ENCODE measurements at places on chromosomes 5 and 9.
A peak's percentile ranks its signal among the peaks of the same experiment; 100 is the strongest.

- no peak for DNase-seq
These were observed 222.3 kb downstream of the ARRDC3 start for GRCh38 chr5:91160714-91161285.

- no peak for DNase-seq
These were observed 5.5 kb downstream of the TENT4A start for GRCh38 chr5:6718718-6719117.

DNA sequence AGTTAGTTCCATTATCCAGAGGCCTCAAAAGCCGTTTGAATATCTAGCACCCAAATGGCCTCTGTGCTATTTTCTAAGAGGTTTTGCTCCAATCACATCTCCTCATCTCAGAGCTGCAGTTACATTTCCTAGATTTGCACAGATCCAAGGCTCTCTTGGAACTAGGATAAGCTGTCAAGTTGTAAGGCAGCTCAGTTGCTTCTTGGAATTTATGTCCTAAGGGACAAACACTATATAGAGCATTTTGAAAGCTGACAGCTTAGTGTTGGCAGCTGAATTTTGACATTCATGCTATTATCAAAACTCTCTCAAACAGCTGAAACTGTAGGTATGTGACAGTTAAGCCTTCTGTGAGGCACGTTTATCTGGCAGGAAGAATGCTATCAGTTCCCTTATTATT, 97.0 kb downstream of the MACIR start:
- no peak for DNase-seq

GRCh38 chr5:134139377-134139851, 24.9 kb downstream of the TCF7 start:
- DNase-seq: peak; percentile 3

- no peak for DNase-seq
These were observed 105.6 kb upstream of the TXNDC8 start for GRCh38 chr9:110443146-110443865.

DNA sequence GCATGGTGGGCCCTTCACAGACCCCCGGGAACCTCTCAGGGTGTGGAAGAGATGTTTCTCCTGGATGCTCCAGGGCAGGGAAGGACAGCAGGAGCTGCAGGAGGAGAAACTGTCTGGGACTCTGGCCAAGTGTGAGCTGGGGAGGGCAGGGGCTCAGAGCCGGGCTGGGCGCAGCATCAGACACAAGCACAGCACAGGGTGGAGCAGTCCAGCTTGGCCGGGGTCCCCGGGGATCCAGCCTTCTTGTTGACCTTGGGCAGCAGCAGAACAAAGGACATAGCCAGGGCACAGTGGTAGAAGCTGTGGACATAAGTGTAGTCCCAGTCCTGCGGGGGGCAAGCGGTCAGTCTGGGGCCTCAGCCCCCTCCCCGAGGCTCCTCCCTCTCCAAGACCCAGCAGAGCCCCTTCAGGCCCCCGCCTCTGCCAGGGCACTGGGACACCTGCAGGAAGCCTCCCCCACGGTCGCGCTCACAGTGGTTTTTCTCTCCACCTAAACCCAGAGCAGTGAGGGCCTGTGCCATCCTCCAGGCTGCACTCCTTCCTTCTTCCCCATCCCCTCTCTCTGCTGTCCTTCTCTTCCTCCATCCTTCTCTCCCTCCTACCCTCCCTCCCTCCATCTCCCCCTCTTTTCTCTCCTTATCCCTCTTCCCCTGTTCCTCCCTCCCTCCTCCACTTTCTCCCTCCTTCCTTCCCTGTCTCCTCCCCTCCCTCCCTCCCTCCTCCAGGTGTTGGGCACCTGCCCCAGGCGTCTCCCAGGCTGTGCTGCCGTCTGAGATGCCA, 10.1 kb downstream of the MYMK start:
- DNase-seq: no peak
